ENCODE measurements at places on chromosomes 1 and 21. TPM values are rescaled to one million over a fixed set of nuclear protein-coding genes. Genes with fewer than 3 reads are reported as not detected.

Gene HFM1
- 0.79 TPM for total RNA-seq

Gene PLPP3
- total RNA-seq, result 20.8 TPM

DNA sequence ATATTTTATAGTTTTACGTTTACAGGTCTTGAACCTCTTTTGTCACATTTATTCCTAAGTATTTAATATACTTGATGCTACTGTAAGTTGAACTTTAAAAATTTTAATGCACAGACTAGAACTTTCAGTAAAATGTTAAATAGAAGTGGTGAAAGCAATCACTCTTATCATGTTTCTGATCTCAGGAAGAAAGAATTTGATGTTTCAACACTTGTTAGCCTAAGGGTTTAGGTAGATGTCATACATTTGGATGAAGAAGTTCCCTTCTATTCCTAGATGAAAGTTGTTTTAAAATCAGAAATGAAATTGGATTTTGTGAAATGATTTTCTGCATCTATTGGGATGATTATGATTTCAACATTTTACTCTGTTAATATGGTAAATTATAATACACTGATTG, 63.6 kb upstream of the TTLL7 start:
- DNase-seq, result no peak

- DNase-seq, result no peak
These were observed 4.2 kb upstream of the SMYD2 start for GRCh38 chr1:214276786-214277185.

Gene SHC1
- total RNA-seq, result 80.9 TPM

Gene KCNA3
- total RNA-seq, result 0.34 TPM

Gene ADAMTS1
- total RNA-seq, result 25.6 TPM

- no peak for DNase-seq
These were observed 28.6 kb downstream of the PTPRU start for GRCh38 chr1:29264773-29265389.

Gene KRTAP19-3
- not detected for total RNA-seq

Gene NPL
- total RNA-seq, result 16.2 TPM

DNA sequence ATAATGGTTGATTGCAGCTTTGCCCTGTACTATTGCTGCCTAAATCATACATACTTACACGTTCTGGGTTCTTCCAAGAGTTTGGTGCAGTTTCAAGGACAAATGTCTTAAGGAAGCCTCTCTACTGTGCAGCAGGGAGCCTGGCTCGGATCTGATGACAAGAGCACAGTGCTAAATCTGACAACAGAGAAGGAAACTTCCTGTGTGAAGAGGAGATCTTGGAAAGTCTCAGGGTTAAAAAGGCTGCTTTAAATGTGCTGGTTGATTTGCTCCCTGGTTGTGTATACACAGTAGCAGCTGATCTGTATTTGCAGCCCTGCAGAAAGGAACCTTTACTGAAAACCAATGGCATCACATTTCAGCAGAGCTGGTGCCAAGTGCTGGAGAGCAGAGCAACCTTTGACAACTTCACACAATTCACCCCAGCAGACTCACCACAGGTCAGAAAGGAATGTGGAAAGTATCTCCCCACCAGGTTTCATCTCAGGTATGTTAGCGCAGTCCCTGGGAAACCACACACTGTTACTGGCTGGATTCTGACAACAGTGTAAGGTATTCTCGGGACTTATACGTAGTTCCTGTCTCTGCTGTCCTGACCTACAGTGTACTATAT, 355.0 kb upstream of the ESRRG start:
- DNase-seq, result no peak

- no peak for DNase-seq
These were observed 37.2 kb downstream of the ETNK2 start for GRCh38 chr1:204114606-204115005.

- no peak for DNase-seq
These were observed 431 bp downstream of the MTARC1 start for GRCh38 chr1:220787069-220787619.
